ENCODE measurements at places on chromosomes 1 and 21.

DNA sequence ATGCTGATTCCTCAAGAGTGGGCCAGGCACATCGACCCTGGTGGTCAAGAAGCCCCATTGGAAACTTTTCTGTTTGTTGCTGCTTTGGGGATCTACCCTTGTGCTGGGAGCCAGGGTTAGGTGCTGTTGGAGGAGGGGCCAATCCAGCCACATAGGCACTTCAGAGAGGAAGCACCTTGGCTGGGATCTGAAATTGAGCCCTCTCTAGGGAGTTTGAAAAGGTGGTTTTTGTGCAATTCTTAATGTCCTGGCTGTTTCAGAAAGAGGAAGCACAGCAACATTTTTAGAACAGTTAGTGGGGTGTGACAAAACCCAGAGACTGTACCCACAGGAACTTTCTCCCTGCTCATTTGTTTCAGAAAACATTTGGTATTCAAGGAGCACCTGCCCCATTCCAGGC lies 17.2 kb upstream of the BEND5 start:
- no peak for DNase-seq

DNA sequence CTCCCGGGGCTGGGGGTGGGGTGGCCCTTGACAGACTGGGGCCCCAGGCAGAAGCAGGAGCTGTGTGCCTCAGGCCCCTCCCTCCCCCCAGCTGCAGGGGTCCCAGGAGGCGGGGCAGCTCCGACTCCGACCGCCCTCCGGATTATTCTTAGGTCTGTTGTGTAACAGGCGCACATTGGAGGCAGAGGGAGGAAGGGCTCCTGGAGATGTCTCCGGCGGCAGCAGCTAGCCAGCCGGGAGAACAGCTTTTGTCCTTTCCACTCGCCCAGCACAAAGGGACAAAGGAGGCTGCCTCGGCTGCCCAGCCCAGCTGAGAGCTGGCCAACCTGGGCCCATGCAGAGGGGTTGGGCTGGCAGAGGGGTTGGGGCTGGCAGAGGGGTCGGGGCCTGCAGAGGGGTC lies 29.7 kb upstream of the PLCH2 start:
- DNase-seq = no peak

GRCh38 chr1:24964811-24965570 lies 34.9 kb upstream of the RUNX3 start:
- DNase-seq = no peak

DNA sequence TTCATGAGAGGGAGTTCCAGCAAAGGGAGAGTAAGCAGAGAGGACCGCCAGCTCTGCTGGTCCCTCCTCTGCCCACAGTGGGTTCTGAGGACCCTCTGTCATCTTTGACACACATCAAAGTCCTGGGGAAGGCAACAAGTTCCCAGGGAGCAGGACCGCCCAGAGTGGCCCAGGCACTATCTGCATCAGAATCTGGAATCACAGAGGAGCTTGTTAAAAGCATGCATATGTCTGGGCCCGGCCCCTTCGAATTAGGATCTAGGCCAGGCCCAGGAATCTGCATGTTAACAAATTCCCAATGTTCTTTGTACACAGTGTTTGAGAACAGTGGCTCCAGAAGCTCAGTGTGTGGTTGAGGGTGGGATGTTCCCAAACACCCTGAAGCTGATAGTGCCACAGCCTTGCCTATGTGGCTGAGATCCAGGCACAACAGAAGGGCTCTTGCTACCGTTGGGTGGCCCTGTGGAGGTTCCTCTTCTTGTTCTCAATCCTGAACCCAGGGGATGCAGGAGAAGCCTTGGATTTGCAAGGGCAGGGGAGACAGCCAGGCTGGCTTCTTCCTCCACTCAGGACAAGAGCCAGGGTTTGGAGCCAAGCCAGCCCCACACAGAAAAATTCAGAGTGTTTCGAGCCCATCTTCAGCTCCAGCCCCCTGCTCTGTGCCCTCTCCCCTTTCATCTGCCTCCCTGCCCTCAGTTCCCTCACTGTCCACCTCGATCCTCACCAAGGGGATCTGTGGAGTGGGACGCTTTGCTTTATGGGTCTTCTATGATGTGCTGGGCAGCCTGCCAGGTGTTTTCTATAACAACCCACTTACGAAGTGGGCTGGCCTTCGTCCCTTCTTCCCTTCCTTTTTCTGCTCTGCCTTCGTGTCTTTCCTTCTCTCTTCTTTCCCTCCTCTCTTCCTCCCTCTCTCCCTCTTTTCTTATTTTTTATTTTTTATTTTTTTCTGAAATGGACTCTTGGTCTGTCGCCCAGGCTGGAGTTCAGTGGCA lies 129.0 kb upstream of the TMPRSS2 start:
- no peak for DNase-seq

DNA sequence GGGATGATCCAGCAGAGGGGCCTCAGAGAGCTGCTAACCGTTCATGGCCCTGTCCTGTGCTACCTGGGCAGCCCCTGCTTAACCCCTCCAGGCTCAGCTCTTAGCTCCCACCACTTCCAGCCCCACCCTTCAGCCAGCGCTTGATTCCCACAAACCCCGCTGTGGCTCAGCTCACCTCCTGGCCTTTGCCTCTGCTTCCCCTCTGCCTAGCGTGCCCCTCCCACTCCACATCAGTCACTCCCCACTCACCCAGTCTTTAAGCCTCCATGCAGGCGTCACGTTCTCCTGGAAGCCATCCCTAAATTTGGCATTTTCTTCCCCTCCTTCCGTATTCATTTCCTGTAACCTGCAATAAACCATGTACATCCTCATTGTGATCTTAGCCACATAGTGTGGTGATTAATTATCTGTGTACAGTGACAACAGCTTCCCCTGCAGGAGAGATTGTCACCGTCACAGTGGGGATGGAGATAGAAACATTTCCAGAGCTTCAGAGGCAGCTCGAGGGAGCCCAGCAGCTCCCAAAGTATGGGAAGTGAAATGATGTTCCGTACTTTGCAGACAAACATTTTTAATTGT lies 65.5 kb downstream of the EPHB2 start:
- DNase-seq = no peak

- no peak for DNase-seq
These were observed 263.8 kb downstream of the PTPRC start for GRCh38 chr1:198902655-198903054.

DNA sequence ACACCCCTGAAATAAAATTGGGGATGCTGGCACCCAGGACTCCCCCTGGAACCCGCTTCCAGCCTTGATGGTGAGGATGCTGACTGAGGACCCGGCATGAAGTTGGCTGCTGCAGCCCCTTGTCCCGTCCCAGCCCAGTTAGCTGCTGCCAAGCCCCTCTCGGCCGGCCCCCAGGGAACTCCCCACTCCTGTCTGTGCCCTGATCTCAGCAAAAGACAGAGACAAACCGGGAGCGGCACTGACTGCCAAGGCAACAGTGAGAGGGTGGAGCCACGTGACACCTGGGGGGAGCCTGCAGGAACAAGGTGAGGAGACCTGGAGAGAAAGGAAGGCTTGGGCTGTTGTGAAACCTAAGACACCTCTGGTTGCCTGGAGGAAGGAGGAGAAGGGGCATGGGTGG lies 24.7 kb downstream of the CASZ1 start:
- DNase-seq = no peak

GRCh38 chr1:15799928-15800835 lies 7.3 kb downstream of the UQCRHL start:
- DNase-seq = no peak

GRCh38 chr1:190540366-190540765 lies 62.7 kb upstream of the BRINP3 start:
- DNase-seq = no peak

GRCh38 chr1:155085504-155086127 lies 7.0 kb downstream of the EFNA3 start:
- no peak for DNase-seq

DNA sequence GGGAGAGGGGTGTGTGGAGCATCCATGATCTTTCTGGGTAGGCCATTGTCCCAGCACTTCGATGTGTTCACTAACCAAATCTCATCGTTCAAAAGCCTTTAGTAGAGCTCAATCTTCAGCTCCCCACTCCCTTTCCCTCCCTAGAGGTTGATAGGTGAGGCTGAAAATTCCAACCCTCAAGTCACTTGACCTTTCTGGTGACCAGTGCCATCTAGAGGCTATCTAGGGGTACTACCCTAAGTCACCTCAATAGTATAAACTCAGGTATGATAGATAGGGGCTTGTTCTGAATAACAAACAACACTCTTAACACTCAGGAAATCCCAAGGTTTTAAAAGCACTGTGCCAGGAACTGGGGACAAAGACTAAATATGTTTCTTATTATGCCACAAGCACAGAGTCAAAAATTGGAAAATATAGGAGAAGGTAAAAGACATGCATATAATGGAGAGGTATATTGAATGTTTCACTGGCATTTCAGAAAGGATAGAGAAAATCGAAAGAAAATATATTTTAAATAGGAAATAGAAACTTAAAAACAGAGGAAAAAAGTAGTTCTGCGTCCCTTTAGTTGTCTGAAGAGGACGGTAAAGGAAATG lies 42.9 kb upstream of the CD53 start:
- no peak for DNase-seq

- no peak for DNase-seq
These were observed 83.7 kb downstream of the NRDC start for GRCh38 chr1:51794868-51795267.

DNA sequence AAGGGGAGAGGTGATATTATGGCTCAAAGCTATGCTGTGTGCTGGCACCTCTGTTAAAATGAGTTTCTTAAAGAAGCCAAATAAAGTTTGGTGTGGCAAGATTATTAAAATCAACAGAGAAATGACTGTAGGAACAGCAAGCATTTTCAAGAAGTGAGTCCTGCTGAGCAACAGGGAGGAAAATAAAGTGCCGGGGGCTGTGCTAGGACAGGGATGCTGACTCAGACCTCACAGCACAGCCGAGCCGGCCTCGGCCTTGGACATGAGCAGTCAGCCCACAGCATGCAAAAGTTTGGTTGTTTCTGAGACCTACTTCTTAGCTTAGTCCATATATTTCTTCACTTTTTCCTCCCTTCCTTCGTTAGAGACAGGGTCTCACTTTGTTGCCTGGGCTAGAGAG lies 19.2 kb downstream of the CNIH3 start:
- DNase-seq = no peak

DNA sequence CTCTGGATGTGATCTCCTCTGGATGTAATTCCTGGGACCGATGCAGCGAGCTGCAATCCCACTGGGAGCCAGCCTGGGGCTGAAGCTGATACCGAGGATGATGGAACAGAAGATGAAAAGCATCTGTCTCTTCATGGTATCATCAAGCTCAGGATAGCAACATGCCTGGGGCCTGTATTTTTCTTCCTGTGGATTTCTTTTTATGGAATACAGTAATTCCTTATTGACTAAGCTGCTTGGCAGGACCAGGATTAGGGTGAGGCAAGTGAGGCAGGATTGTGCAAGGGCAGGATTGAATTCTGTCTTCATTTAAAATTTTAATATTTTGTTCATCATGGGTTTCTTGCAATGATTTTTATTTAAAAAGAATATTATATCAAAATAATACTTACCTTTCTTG lies 86.6 kb downstream of the SLC25A24 start:
- no peak for DNase-seq

DNA sequence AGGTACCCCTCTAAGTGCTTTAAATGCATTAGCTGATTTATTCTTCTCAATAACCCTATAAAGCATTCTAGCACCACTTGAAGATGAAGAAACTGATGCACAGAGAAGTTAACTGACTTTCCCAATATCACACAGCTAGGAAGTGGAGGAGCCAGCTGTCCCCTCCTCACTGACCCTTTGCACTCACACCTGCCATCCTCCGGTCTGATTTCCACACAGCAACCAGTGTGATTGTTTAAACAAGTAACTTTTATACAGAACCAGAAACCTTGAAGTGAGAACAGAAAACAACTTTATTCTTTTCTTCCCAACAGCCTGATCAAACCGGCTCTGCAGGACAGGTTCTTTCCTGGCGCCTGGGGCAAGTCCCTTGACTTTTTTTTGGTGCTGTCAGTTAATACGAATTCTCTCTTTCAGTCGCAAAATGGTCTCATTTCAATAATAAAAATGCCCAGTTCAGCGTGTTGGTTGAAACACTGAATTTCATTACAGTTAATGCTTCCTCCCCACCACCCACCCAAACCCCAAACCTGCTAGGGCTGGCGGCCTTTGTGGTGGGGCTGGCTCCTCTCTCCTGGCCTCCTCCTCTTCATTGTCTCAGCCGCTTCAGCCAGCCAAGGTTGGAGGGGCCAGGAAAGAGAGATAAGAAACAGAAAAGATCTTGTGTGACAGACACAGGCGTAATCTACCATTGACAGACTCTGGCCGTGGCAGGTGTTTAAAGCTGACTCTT lies 26.4 kb upstream of the EEIG2 start:
- no peak for DNase-seq

DNA sequence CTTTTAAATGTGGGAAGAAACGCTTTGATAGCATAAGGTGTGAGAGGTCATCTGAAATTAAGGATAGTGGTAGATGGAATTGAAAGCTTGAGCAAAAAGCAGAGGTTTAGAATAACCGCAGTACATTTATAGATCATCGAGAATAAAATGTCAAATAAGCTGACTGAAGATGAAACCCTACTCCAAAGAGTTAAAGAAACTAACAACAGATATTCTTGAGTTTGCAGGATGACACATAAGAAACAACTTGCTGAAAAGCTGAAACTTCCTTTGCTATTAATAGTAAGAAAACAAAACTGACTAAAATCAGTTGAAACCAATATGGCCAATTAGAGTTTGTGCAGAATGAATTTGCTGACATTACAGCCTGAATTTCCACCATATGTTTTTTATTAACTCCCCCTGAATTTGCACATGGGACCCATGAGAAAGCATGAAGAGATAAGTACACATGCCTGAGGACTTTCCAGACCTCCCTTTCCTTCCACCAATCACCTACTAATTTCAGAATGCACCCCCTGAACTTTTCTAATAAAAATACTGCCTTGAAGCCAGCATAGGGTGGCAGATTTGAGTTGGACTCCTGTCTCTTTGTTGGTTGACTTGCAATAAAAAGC lies 1.7 kb upstream of the C1orf185 start:
- DNase-seq = no peak

GRCh38 chr1:76949503-76949902 lies 82.2 kb downstream of the ST6GALNAC5 start:
- DNase-seq = no peak

DNA sequence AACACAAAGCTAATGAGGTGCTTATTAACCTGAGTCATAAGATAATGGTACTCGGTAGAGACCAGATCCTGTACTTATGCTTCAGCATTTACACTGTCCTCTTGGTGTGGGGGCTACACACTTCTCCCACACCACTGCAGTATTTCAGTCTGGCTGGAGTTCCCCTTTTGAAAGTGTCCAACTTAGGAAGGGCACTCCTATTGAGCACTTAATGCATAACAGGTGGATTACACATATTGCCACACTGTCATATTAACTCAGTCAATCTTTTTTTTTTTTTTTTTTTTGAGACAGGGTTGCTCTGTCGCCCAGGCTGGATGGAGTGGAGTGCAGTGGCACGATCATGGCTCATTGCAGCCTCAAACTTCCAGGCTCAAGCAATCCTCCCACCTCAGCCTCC lies 1.5 kb downstream of the GPATCH4 start:
- no peak for DNase-seq

GRCh38 chr1:57431400-57431799 lies 7.5 kb upstream of the DAB1 start:
- no peak for DNase-seq

GRCh38 chr21:28906841-28907240 lies 85.8 kb downstream of the LTN1 start:
- no peak for DNase-seq

GRCh38 chr1:109061183-109061582 lies 14.6 kb downstream of the TAF13 start:
- no peak for DNase-seq

Data from NCI-H1436 treated with DMSO at 0.1 percent for 48 hours (cell line).